ENCODE measurements at places on chromosomes 11 and 22. TPM values are rescaled to one million over a fixed set of nuclear protein-coding genes. Genes with fewer than 3 reads are reported as not detected.
A peak's percentile ranks its signal among the peaks of the same experiment; 100 is the strongest.

NAV2 gene
- total RNA-seq = 15.6 TPM

MN1 gene
- 9.9 TPM for total RNA-seq

CREBZF gene
- 49.0 TPM for total RNA-seq

CEND1 gene
- total RNA-seq = not detected

SERHL2 gene
- 0.69 TPM for total RNA-seq

DGCR8 gene
- 46.6 TPM for total RNA-seq

SLC22A8 gene
- not detected for total RNA-seq

GSTT2B gene
- 6.0 TPM for total RNA-seq

NPAS4 gene
- total RNA-seq = not detected

DNA sequence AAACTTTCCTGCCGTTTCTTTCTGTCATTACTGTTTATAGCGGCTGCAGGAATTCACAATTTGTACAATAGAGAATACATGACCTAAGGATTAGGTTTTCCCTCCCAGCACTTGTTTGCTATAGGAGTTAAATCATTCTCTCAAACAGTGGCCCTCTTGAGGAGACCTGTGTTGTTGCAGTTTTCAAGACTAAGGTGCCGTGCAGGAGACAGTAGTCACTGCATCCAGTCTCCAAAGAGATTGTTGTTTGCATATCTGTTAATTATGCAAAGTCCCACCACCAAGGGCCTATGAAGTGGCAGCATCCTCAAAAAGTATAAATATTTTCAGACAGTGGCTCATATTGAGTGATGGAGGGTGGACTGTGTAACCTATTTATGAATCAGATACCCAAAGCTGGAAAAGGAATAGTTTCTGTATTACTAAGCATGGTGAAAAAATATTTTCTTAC is 2.3 kb downstream of the PRSS23 start:
- DNase-seq = peak; percentile 21

- DNase-seq = no peak
These were observed 20.4 kb downstream of the HPS4 start for GRCh38 chr22:26463101-26463661.

DNA sequence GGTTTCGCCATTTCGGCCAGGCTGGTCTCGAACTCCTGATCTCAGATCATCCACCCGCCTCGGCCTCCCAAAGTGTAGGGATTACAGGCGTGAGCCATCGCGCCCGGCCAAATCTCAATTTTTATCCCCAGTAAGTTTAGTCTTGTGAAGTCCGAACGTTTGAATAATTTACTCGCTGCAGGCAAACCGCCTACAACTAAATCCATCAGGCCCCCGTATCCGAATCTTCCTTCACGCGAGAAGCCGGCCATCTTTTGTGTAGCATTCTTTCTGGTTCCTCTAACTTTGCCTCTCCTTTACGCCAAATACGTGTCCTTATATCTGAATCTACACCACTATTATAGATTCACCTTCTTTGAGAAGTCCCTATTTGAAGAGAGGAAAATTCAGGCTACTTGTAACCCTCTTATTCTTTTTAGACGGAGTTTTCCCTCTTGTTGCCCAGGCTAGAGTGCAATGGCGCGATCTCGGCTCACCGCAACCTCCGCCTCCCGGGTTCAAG is 581 bp upstream of the EIF3L start:
- no peak for DNase-seq

DNA sequence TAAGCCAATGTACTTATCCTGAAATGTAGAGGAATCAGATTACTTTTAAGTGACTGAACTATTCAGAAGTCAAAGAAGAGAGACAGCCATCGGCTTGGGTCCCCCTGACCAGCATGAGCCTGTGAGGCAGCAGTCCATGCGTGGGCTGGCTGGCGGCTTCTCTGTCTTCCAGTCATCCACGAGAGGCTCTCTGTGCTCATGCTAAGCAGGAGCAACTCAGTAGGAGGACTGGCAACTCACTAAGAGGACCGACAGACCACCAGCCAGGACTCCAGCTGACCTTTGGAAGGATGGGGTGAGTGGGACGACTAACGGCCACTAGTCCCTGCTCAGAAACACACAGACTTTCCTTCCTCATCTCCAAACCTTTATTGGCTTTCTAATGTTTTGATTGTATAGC is 43.6 kb downstream of the ARFGAP3 start:
- no peak for DNase-seq

- no peak for DNase-seq
These were observed 49.6 kb downstream of the KIF18A start for GRCh38 chr11:28058333-28058732.

DNA sequence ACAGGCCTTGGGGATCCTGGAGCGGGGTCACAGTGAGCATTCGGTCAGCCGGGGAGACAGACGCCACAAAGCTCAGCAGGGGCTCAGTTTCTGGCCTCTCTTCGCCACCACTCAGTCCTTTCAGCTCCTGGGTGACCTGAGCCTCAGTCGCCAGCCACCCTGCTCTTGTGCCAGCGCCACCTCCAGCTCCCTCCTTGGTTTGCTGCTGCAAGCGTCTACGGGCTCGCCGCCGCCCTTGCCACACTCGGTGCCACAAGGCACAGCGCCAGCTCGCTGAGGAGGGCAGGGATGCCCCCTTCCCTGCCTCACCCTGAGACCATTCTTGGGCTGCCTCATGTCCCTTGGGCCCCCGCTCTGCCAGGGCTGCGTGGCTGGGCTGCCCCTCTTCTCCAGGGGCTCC is 1.5 kb upstream of the EEF1G start:
- DNase-seq = no peak

DNA sequence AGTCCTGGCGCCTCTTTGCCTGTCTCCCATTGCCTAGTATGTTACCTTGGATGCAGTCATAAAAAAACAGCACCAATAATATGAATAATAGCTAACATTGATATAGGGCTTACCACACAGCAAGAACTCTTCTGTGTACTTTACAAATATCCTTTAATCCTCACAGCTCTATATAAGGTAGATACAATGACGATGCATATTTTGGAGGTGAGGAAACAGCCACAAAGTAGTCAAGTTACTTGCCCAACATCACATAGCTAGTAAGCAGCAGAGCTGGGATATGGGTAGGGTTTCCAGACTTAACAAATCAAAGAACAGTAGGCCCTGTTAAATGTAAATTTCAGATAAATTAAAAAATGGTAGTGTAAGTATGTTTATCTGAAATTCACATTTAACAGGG is 128.8 kb downstream of the ST3GAL4 start:
- DNase-seq = no peak

GRCh38 chr22:39349506-39349966 is 255 bp upstream of the SYNGR1 start:
- peak; percentile 26 for DNase-seq

GRCh38 chr11:128852327-128853023 is 14.6 kb downstream of the KCNJ1 start:
- DNase-seq = no peak

DNA sequence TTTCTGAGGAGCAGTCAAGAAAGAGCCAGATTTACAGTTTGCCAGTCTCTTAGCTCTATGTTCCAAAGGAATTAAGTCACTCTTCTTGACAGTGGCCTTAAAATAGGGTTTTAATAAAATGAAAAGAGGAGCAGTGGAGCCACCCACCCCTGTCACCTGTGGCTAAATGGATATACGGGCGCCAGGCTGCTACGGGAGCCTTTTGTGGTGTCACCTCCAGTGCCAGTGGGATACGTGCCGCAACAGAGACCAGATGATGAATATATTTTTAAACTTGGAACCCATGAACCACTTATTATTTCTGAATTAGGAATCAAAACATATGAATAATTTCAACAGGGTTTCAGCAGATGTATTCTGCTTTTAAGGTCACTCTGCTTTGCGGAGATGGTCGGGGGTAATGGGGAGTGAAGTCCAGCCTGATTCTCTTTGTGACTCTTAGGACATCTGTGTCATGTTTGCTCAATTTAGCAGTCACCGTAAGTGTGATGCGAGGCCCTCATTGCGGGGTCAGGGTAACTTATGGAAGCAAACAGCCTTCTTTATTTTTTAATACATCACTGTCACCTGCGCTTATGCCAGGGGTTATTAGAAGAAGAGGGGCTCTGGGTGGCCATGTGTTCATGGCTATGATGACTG is 64.3 kb downstream of the ZBTB16 start:
- no peak for DNase-seq

DNA sequence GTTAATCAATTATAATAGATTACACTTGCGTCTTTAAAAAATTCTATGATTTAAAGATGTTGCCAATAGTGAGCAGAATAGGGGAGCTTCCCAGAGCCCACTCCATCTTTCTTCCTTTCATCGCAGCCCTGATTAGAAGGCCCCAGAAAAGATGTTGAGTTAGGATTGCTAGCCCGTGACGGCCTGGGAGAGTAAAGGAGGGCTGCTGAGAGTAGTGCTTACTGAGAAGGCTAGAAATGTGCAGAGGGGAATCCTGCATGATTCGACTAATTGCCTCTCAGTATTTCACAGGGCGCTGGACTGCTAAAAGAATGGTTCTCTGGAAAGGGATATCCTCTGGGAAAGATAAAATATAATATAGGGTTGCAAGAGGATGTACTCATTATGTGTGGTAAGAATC is 160.5 kb downstream of the C11orf87 start:
- DNase-seq = no peak
